ENCODE measurements at places on chromosomes 6 and 20.

- no peak for DNase-seq
Observed at GRCh38 chr20:17316316-17317038, 89.6 kb downstream of the PCSK2 start.

- no peak for DNase-seq
Observed at GRCh38 chr6:43722920-43723545, 35.4 kb upstream of the MRPS18A start.

DNA sequence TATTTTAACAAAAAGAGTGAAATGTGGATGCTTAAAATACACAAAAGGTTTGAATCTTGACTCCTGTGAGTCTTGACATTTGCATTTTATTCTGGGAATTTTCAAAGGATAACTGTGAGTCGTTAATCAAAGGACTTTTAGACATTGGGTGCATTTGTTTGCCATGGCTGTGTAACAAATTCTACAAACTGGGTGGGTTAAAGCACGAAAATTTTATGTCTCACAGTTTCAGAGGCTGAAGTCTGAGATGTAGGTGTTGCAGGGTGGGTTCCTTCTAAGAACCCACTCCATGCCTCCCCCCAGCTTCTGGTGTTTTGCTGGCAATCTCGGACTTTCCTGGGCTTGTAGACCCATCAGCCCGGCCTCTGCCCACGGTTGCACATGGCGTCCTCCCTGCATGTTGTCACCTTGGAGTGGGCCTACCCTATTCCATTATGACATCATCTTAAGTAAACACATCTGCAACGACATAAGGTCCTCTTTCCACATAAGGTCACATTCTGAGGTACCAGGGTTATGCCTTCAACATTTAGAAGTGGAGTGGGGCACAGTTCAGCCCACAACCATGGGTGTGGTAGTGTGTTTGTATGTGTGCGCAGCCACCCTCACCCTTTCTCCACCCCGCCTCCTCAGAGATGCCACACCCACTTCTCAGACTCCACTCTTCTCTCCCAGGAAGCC is 113.1 kb downstream of the FOXA2 start:
- no peak for DNase-seq

GRCh38 chr6:170145272-170145592 is 145.6 kb downstream of the DLL1 start:
- no peak for DNase-seq

DNA sequence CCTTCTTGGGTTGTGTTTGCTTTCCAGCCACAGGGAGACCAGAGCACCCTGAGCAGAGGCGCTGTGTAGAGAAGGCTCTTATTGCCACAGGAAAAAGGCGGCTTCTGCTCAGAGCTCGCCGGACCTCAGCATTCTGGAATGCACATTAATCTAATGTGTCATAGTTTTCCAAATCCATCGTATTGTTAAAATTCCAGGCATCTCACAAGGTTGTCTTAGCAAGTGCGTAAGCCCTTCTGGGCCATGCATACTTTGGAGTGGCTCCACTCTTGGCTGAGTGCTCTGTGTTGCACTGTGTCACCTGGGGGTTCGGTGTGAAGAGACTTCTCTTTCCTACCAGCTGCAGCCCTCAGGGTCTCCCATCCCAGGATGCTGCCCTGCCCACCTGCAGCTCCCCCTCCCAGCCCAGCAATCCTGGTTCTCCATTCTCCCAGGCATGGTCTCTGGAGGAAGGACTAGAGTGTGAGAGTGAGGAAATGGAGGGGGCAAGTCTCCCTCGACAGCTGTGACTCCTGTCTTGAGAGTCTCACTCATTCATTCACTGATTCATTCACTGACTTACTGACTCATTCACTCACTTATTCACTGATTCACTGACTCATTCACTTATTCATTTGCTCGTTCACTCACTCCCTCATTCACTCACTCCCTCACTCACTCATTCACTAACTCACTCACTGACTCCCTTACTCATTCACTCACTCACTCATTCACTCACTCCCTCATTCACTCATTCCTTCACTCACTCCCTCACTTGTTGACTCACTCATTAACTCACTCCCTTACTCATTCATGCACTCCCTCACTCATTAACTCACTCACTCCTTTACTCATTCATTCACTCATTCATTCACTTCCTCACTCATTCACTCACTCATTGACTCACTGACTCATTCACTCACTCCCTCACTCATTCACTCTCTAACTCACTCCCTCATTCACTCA is 83.7 kb upstream of the MPC1 start:
- no peak for DNase-seq

DNA sequence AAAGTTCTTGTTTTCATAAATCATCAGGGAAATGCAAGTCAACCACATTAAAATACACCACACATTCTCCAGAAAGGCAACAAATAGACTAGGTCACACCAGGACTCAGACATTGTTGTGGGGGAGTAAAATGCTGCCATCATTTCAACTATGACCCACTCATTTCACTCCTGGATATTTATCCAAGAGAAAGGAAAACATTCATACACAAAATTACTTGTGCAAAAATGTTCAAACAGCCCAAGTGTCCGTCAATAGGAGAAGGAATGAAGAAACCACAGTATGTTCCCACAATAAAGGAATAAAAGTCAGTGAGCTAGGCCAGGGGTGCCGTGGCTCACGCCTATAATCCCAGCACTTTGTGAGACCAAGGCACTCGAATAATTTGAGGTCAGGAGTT is 81.5 kb upstream of the QKI start:
- no peak for DNase-seq
